Cardiac septum (tissue), 1 donor: ENCODE measurements at places on chromosomes 16 and 17. TPM values are rescaled to one million over a fixed set of nuclear protein-coding genes. Genes with fewer than 3 reads are reported as not detected.

MFAP4 gene
- total RNA-seq, result 46.2 TPM

OR1A2 gene
- total RNA-seq, result not detected

NEUROD2 gene
- 0.08 TPM for total RNA-seq

CLEC19A gene
- total RNA-seq, result not detected

APOH gene
- not detected for total RNA-seq

TBX21 gene
- total RNA-seq, result 0.30 TPM

GRCh38 chr17:3739422-3740124 lies 15.9 kb downstream of the HASPIN start:
- DNase-seq, result no peak

DNA sequence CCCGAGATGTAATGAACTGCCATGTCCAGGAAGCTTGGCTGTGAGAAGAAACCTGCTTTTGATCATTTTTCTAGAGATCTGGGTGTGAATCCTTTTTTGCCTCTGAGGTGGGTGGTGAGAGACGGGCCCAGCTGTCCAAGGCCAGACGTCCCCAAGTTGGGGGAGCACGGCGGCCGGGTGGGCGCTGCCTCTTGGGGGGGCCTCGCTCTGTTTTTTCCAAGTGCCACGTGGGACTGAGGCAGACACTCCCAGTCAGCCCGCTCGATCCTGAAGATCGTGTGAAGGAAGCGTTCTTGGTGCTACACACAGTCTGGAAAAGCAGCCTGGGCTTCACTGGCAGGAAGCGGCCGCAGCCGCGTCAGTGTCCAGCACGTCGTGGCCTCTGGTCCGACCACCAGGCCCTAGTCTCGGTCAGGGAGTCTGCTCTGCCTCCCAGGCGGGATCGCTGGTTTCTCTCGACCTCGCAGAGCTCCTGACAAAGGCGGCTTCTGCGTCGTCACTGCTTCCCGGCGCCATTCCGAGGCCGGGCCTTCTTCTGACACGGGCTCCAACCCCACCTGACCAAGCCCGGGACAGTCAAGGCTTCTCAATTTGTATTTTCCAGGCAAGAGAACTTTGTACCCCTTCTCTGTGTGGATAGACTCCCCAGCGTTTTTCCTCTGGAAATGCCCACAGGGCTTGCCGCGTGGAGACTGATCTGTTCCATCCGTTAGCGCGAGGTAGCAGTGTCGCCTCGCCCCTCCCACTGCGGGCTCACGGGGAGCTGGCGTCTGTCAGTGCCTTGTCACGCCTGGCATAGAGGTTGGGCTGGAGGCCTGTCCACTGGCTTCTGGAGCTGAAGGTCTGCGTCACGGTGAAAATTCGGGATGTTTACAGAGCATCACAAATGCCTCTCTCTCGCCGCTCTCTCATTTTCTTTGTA lies 12.4 kb downstream of the PRSS27 start:
- no peak for DNase-seq

DNA sequence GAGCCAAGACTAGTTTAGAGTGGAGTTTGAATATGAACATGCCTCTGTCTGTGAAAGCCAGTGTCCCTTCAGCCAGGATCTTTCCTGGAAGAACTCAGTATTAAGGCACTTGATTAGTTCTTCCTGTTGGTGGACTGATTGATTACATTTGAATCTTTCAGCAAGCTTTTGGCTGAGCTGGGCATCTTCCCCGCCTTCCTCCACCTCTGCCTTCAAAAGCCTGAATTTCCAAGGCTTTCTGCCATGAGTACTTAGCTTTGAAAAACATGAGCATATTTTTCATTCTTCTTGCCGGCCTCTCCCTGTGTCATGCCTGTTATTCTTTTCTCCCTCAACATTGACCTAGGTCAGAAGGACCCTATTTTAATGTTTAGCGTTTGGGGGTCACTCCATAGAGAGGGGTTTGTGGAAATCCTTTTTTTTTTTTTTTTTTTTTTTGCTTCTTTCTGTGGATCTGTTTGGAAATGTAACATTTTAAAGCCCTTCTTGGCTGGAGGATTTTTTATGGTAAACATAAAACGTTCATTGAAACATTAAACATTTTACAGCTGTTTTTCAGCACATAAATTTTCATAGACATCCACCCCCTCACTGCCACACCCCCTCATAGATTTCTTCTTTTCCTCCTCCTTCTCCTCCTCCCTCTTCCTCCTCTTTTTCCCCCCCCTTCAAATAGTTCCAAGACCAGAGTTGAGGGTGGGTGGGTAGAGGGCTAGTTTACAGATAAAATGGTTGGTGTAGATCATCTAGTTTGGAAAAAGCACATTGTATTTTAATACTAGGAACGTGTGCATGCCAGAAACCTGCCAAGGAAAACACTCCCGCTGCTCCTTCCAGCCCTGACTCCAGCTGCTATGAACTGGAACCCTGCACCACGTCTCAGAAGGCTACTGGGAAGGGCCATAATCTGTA lies 645.9 kb downstream of the WWOX start:
- no peak for DNase-seq

DNA sequence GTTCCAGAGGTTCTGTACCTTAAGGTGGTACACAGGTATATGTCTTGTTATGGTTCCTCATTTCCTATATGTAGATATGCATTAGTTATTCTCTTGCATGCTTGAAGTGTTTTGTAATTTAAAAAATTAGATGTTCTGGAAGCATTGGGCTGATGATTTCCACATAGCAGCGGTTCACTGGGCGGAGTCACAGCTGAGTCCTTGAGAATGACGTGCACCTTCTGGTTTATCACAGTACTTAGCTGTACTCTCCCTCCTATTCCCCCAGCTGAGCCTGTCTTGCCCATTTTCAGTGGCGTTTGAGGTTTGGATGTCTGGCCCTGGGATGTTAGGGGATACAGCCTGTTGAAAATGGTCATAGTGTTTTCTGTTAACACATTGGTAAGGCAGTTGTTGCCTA lies 327.1 kb downstream of the SNX29 start:
- no peak for DNase-seq

DNA sequence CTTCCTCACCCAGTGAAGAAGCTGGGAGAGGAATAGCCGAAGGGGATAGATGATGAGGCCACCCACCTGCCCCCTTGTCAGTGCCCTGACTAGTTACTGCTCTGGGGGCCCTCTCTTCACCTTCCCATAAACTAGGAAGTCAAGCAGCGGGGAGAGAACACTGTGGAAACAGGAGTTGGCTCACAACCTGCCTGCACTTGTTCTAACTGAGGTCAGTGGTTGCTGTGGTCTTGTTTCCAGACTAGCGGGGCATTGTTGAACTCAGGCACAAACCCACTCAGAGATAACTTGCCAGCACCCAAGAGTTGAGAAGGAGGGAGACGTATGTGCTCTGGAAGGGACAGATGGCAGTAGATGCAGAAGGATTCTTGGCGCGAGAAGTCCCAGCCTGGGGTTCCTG lies 48.6 kb upstream of the DDX52 start:
- no peak for DNase-seq

- DNase-seq, result no peak
These were observed 15.0 kb upstream of the ADORA2B start for GRCh38 chr17:15929941-15930340.

GRCh38 chr16:4018391-4018790 lies 97.9 kb downstream of the ADCY9 start:
- DNase-seq, result no peak

- no peak for DNase-seq
These were observed 1014.7 kb upstream of the RBFOX1 start for GRCh38 chr16:6317934-6318333.
